ENCODE measurements at places on chromosomes 3 and 15. TPM values are rescaled to one million over a fixed set of nuclear protein-coding genes. Genes with fewer than 3 reads are reported as not detected.

DNA sequence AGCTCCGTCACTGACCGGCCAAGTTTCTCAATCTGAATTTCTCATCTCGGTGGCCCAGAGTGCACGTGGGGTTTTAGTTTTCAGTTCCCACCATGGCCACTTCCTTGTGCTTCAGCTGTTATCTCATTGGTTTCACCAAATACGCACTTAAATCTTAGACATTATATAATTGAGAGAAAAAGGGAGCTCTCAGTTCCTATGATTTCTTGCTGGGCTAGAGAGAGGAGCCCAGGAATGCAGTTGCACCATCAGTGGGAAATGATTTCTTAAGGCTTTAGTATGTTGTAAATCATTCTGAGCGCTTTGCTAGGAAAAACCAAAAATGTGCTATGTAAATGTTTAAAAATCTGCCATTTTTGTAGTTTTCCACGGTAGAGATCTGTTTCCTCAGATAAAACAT is 53.2 kb downstream of the OXNAD1 start:
- no peak for DNase-seq

DNA sequence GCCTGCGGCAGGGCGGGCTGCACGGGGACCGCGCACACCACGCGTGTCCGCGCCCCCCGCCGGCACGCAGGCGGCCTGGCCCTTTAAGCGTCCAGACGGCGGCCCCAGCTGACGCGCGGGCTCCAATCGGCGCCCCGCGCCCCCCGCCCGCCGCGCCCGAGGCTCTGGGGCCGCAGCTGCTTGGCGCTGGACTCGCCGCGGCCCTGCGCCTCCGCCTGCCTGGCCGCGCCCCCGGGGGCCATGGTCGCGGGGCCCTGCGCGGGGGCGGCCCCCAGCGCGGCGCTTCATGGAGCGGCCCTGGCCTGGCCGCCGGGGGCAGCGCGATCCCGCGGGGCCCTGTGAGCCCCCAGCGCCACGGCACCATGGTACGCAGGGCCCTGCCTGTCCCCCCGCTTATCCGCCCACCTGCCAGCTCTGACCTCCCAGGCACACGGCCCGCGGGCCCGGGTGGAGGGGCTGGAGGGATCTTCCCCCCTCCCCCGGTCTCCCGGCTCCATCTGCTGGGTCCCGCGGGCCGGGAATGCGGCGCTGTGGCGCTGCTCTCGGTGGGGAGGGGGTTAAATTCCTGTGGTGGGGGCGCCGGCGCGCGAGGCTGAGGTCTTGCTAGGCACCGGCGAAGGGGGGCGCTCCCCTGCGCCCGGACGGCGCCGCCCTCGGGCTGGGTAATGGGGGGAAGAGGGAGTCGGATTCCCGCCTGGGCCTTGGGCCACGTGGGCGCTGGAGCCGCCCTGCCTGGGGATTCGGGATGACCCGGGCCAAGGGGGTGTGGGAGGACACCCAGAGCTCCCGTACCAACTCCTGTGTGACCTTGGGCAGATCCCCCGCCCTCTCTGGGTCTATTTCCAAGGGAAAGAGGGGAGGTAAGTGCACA is 1.1 kb downstream of the ZBTB47 start:
- no peak for DNase-seq

The EPHB3 gene
- 5.1 TPM for total RNA-seq

The OXTR gene
- total RNA-seq: 0.47 TPM

DNA sequence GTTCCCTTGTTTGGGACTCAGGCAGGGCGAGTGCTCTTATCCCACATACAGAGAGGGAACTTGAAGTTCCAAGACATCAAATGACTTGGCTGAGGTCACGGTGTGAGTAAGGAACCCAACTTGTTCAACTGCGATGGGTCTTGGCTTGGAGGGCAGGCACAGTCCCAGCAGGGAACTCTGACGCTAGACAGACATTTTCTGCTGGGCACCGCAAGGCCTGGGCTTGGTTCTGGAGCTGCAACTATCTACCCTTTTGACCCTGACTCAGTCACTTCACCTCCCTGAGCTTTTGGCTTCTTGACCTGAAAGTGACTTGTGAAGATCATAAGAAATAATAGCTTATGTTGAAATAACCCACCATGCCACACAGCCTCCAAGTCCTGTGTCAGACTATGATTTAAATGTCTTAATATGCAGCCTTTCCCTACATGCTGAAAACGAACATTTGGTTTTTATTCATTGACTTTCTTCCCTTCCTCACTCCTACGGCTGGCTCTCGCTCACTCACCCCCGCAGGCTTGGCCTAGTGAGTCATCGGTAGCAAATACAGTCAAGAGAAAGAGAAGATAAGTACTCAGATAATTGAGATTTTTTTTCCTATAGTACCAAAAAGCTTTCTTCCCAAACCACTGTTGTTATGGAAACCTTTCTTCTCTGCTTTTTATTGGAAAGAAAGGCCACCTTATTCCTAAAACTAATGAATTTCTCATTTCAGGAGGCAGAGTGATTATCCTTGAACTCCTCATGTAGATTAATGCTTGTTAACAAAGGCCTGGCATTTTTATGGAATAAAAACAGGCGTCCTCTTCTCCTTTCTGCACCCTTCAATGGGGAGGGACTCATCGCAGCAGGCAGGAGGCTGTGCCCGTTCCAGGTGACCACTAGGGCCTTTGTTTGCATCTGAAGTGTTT is 178.4 kb downstream of the ATP10A start:
- DNase-seq: peak; percentile 87

- DNase-seq: no peak
Measured at GRCh38 chr3:8345398-8345797, 156.2 kb upstream of the LMCD1 start.

The GOLGA6L10 gene
- 0.33 TPM for total RNA-seq

- DNase-seq: no peak
Measured at GRCh38 chr3:149016669-149017541, 25.6 kb downstream of the GYG1 start.

DNA sequence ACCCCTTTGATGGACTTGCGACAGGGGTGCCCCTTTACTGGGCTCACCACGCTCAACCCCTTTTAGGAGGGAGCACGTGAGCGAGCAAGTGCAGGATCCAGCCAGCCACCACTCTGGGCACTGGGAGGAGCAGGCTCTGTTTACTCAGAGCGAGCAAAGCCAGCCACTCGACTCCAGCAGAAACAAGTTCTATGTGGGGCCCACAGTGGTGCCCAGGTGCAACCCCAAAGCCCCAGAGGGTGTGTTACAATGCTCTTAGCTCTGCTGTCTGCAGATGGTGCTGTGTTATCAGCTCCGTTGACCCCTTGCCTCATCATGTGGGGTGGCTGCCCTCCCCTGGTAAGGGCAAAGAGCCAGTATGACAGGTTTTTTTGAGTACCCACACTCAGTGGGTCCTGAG is 120.3 kb upstream of the SUCLG2 start:
- no peak for DNase-seq

The LMOD3 gene
- 110 TPM for total RNA-seq

- no peak for DNase-seq
Measured at GRCh38 chr3:106829206-106829605, 548.0 kb upstream of the CCDC54 start.

The SNX33 gene
- total RNA-seq: 20.5 TPM

DNA sequence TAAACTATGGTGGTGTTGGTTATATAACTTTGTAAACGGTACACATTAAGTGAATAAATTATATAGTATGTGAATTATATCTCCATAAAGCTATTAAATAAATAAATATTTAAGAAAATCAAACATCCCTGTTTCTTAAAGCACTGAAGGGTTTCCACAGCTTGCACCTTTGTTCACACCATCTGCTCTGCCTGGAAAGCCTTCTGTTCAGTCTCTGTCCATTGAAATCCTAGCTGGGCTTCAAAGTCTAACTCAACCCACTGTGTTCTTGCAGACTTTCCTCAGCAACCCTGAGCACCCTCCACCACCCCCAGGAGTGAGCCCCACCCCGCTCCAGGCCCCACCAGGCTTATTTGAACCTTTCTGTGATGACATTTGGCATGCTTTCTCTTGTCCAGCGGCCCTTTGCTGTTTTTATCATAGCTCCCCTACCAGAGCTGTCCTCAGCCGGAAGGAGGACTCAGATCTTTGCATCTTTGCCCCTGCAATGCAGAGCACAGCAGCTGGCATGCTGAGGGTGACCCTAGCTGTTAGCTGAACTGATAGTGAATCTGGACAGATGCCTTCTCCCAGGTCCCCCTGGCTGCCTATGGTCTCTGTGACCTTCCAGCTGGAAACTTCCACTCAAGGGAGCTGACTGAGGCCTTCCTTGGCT is 105.2 kb downstream of the DAPK2 start:
- peak; percentile 47 for DNase-seq

The TMEM158 gene
- total RNA-seq: not detected

- DNase-seq: no peak
Measured at GRCh38 chr3:126667631-126668449, 12.9 kb upstream of the TXNRD3 start.

The ECE2 gene
- not detected for total RNA-seq

DNA sequence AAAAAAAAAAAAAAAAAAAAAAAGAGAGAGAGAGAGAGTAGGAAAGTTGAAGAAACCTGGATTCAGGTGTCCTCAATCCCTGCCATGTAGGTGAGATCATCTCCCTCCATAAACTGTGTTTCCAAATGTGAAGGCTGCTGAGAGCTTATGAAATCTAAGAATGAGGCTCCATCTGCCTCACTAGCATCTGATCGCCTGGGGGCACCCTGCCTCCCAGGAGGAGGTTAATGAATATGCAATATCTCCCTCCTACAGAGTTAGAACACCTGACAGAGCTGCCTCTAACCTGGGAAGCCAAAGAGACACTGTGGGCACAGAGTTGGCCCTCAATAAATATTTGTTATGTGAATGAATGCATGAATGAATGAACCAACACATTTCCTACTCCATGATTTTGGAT is 23.8 kb upstream of the ZNF148 start:
- DNase-seq: no peak

DNA sequence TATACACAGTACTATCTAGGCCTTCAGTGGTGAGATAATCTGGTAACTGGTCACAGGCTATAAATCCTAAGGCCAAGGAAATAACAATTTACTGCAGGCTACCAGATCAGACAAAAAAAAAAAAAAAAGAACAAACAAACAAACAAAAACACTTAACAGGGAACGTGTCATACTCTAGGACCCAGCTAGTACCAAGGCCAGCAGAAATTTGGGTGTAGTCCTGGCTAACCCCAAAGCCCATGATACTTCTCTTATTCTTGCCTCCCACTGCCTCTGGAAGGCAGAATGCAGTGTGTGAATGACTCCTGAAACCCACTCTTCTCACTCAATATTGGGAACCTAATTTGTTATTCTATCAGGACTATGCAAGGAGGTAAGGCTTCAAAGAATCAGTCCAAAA is 53.7 kb upstream of the ST3GAL6 start:
- no peak for DNase-seq

The GOLGA8O gene
- not detected for total RNA-seq

- DNase-seq: no peak
Measured at GRCh38 chr3:129289201-129289921, 10.7 kb downstream of the HMCES start.

The NME9 gene
- total RNA-seq: not detected

- no peak for DNase-seq
Measured at GRCh38 chr3:71269906-71270305, 313.6 kb downstream of the FOXP1 start.

GRCh38 chr3:78116874-78117273 is 1077.0 kb downstream of the ROBO2 start:
- DNase-seq: no peak

- no peak for DNase-seq
Measured at GRCh38 chr15:45641999-45642932, 7.4 kb downstream of the SQOR start.

DNA sequence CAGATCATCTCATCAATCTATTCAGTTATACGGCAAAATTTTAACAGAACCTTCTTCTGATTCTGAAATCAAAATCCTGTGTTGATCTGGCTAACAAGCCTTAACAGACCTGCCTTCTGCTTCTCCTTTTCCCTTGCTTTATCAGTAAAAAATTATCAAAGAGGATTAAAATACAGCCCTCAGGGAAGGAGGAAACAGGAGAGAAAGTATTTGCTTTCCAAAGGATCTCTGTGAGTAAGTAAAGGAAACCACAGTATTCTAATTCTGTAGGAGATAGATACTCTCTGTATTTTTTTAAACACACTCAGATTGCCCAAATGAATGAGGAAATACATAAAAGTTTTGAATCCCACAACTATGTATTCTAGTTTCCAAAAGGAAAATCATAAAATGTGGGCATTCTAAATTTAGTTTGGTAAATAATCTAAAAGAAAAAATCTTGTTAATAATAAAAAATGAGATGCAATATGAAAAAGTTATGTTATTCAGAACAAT is 221.8 kb downstream of the ZIC1 start:
- DNase-seq: no peak

The PAQR9 gene
- 23.0 TPM for total RNA-seq

DNA sequence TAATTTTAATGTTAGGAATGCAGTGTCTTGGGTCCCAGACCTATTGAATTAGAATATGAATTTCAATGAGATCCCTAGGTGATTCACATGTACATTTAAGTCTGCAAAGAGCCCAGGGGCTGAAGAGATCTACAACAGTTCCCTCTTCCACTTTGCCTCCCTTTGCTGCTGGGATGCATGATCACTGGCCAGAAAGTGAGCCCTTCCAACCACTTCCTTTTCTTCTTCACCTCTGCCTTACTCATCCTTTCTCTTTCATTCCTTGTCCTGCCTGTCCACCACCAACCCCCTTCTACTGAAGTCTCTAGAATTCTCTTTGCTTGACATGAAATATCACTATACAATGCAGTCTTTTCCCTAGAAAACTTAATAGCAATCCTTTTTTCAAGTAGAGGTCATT is 222.4 kb upstream of the LRIG1 start:
- no peak for DNase-seq

The UPK1B gene
- total RNA-seq: 5.2 TPM

DNA sequence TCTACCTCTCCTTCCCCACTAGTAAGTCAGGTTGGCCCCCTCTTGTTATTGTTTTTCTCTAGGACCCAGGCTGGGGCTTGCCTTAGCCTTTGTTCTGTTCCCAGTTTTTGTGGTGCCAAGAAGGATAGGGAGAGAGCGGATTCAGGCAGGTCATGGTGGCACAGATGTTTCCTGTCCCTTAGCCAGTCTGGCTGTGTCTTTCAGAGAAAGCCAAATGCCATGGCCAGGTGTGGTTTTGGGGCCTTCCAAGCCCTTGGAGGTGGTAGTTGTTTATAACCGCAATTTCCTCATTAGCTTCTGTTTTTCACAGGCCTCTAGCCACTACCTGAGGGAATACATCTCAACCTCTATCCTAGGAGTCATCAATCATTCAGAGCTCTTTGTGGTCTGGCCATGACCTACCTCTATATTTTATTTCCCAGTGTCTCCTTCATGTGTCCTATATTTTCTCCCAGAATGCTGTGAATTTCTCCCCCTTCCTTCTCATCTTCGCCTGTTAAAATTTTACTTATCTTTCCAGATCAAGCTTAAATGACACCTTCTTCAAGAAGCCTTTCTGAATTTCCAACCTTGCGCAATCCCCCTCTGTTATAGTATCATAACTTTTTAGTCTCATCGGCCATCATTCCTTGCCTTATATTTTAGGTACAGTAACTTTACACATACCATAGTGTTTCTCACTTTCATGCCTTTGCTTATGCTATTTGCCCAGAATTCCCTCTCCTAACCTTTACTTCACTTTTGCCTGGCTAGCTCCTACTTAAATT is 38.2 kb downstream of the TIMP4 start:
- DNase-seq: no peak

- DNase-seq: no peak
Measured at GRCh38 chr3:140593766-140594165, 84.1 kb upstream of the TRIM42 start.

All from right atrium auricular region (tissue), 2 donors.